ENCODE measurements at places on chromosomes 1 and 21. TPM values are rescaled to one million over a fixed set of nuclear protein-coding genes. Genes with fewer than 3 reads are reported as not detected.

GRCh38 chr1:210992837-210993236 is 141.1 kb downstream of the KCNH1 start:
- no peak for DNase-seq

DNA sequence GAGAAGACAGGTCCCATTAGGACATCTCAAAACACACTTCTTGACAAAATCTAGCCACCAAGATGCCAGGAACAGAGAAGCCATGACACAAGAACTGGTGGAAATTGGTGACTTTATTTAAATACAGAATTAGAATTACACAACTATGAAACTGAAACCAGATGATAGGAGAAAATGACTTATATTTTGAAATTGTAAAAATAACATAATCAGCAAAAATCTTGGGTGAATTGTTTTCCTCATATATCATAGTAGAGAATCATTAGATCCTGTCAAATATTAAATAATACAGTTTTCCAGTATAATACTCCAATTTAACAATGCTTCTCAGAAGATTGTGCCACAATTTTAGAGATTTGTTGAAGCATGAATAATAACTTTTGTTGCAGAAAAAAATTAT is 81.5 kb upstream of the MROH9 start:
- no peak for DNase-seq

The ZFP69 gene
- total RNA-seq: 2.2 TPM

The PAQR6 gene
- 19.0 TPM for total RNA-seq

DNA sequence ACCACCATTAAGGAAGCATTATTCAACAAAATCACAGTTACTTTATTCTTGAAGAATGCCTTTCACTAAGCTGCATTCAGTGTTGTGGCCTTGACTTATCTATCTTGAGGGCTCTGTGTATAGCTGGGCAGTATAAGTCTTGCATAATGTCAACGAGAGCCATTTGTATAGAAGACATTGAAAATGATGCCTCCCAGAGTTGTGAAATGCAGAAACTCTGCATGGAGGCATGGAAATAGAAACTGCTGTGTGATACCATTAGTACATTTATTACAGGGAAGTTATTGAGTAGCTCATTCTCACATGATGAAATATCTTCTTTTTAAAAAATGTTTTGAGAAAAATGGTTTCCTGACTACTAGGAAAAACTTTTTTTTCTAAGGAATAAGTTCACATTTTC is 111.4 kb upstream of the SNX7 start:
- DNase-seq: no peak

The CFAP74 gene
- 1.5 TPM for total RNA-seq

The PGLYRP4 gene
- 5.9 TPM for total RNA-seq

DNA sequence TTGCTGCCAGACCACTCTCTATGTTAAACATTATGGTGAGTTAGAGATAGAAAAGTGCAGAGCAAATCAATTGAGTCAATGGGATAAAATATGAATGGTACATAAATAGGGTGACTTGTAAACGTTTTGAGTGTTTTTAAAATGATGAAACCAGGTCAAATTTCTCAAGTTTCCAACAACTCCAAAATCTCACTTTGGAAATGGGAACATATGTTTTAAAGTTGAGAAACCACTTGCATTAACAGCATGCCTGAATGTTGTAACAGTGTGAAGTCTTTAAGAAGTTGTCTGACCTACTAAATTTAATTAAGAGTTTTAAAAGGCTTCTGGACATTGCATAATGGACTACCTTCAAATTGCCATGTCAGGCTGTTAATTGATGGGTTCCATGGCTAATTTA is 33.6 kb upstream of the RAVER2 start:
- no peak for DNase-seq

The FCRL4 gene
- not detected for total RNA-seq

DNA sequence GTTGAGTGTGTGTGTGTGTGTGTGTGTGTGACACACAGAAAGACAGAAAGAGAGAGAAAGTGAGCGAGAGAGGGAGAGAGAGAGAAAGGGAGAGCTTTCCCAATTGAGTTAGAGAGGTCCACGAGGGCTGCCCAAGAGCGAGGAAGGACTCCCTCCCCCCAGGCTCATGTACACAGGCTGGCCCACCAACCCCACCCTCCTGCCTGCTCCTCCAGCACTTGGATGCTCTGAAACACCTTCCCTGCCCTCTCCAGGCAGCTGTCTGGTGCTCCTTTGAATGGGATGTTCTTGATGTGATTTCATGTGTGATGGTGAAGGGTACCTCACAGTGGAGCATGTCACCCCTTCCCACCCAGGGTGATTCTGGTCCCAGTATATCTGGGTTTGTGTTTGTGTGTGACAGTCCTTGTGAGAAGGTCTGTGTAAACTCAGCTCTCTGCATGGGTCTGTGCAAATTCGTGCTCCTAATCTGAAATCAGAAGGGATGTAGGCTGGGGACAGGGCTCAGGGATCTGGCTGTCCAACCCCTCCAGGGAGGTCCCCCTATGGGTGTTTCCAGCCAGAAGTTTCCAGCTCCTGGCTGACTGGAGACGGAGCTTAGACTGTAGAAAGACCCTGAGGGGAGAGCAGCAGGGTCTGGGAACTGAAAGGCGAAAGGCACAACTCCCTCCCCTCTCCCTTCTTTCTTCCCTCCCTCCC is 6.8 kb upstream of the PEAR1 start:
- DNase-seq: no peak

The AK5 gene
- total RNA-seq: 3.4 TPM

Measured in type B pancreatic cell (in vitro differentiated cells).